ENCODE measurements at places on chromosomes 2 and 18.

DNA sequence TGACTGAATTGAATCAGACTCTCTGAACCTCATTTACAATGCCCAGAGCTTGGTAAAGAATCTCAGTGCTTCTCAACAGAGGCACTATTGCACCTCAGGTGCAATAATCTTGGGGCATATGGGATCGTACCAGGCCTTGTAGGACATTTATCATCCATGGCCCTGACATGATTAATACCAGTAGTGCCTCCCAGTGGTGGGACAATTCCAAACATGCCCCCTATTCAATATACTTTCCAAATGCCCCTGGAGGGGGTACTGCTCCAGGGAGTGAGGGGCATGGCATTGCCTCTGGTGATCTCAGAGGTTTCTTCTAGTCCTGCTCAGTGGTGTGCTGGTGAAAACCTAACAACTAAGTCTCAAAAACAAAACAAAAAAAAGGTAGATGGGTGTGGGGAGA, 174.9 kb upstream of the SMAD2 start:
- no peak for DNase-seq

GRCh38 chr2:232652505-232652851, 19.1 kb downstream of the EFHD1 start:
- no peak for DNase-seq

- no peak for DNase-seq
Observed at GRCh38 chr2:37271376-37272067, 40.1 kb downstream of the NDUFAF7 start.

DNA sequence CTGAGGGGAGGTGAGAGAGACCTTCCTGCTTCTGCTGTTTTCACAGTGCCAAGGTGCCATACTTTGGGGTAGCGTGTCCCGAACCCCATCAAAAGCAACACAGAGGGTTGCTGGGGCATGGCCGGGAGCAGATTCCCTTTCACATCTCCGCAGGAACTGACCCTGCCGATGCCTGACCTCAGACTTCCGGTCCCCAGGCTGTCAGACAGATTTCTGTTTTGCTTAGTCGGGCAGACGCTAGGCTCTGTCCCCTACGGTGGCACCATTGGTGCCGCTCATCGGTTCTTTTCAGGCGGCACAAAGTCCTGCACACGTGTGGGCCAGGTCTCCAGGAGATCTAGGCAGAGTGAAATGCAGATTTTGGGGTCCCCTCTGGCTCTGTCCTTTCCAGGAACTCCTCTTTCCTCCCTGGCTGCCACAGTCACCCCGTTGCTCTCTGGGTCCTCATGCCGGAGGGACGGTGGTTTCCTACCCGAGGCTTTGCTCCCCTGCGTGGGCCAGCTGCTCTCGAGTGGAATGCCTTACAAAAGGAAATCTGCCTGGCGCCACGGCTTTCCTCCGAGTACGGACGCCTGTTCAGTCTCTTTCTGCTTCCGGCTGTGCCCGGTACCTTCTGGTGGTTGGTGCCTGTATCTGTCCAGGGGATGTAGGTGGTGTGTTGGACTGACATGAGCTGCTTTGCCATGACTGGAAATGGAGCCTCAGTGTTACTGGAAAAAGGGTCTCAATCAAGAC, 39.3 kb downstream of the RTP5 start:
- DNase-seq, result no peak

DNA sequence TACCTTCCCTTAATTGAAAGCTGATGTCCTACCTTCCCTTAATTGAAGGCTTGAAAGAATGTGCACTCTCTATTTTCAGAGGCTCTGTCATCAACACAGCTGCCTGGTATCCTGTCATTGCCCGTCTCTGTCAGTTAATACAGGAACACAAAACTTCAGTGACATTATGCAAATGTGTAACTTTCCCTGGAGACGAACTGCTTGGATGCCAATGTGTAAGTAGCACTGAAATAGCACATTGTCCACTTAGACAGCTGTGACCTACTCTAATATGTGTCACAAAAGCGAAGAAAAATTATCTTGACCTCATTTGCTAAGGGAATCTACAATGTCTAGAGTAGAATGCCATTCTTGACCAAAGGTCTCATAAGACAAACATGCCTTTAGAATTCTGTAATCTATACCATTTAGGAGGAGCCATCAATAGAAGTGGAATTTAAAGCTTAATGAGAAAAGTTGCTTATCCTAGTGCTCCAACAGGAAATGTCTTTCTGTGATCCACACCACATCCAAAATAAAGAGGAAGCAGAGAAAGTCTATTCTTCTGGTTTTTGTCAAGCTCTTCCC, 138.1 kb downstream of the BARD1 start:
- DNase-seq, result no peak

GRCh38 chr2:241795021-241795999, 13.7 kb upstream of the NEU4 start:
- DNase-seq, result no peak

- no peak for DNase-seq
Observed at GRCh38 chr18:74496508-74497323, 553 bp downstream of the CNDP2 start.

DNA sequence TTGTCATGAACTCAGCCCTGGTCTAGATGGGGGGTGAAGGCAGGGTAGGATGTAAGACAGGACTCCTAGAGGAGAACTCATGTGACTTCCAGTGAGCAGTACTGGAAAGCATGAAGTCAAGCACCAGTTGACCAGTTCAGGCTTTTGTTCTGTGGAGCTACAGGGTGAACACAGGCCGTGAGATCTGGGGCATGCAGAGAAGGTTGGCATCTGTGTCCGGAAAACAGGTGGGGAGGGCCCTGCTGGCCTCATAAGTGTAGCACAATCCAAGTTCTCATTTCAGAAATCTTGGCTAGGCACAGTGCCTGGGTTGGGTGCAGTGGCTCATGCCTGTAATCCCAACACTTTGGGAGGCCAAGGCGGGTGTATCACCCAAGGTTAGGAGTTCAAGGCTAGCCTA, 50.9 kb upstream of the SPATS2L start:
- DNase-seq, result no peak
